Osteocyte (in vitro differentiated cells): ENCODE measurements at places on chromosomes 1 and 21. TPM values are rescaled to one million over a fixed set of nuclear protein-coding genes. Genes with fewer than 3 reads are reported as not detected.

- H3K36me3 ChIP-seq, result peaks cover 6% of the 10 kb centered on the region
- DNase-seq, result no peak
- no peaks in the 10 kb centered on the region for H3K27me3 ChIP-seq
- peak overlapping the region; percentile 87 for H3K4me3 ChIP-seq
- H3K27ac ChIP-seq, result peak overlapping the region; percentile 75
Observed at GRCh38 chr1:1614204-1614953, 921 bp upstream of the MIB2 start.

DNA sequence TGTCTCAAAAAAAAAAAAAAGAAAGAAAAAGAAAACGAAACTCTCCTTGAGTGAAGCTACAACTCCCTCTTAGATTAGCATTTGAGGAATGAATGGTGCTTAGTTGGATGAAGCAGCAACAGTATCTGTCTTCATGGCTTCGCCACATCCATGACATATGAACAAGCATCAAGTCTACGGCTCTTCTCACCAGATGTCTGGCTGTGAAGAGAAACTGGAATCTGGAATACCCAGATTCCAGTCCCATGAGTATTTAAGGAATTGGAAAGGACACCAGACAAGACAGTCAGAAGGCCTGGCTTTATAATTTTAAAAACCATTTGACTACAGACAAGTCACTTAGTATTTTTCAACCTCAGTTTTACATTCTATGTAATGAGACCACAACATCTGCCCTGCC is 38.0 kb upstream of the TADA1 start:
- no peak overlapping the region for H3K27ac ChIP-seq
- H3K27me3 ChIP-seq, result peaks cover 48% of the 10 kb centered on the region
- H3K4me1 ChIP-seq, result no peaks in the 10 kb centered on the region
- H3K36me3 ChIP-seq, result no peaks in the 10 kb centered on the region

DNA sequence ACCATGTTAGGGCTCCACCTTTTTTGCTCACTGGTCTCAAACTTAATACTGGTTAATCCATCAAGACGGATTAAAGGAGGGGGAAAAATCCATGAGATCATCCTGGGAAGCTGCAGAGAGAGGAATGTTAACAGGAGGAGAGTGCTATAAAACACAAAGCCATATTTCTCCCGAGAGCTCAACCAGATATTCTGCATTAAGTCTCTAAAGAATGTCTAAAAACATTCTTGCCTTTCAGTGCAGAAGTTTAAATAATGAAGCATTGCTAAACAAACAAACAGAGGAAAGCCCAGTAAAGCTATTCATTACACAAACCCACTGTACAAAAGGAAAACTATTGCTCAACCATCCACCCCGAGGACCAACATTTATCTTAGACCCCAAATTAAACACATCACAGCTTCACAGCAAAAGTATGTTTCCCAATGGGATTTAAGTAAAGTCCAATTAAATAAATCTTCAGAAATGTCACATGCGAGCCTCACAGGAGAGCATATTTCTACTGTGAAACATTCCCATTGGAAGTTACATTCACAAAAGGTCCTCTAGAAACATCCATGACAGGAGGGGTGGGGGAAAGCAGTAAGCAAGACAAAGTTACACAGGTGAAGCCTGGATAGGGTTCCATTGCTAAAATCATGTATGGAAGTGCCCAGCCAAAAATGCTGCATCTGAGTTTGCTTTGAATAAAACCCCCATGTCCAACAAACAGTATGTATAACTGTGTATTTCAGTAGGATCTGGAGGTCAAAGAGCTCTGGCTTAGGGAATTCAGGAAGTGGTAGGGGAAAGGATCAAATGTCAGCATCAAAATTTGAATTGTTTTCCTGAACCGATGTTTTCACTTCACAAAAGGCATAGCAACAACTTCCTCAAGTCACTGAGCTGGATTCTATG is 23.3 kb downstream of the DUSP10 start:
- H3K27me3 ChIP-seq, result no peaks in the 10 kb centered on the region
- peak overlapping the region; percentile 47 for H3K4me3 ChIP-seq
- H3K4me1 ChIP-seq, result peaks cover 68% of the 10 kb centered on the region
- peak overlapping the region; percentile 82 for H3K27ac ChIP-seq
- no peaks in the 10 kb centered on the region for H3K36me3 ChIP-seq

DNA sequence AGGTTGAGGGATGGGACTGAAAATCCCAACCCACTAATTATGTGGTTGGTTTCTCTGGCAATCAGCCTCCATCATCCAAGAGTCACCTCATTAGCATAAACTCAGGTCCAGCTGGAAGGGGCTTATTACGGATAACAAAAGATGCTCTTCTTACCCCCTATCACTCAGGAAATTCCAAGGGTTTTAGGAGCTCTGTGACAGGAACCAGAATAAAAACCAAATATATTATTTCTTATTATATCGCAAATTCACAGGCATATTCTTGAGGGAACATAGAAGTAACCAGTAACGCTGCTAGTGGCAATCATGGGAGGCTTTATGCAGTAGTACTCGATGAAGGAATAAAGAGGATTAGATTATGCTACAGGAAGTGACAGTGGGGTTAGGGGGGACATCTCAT is 59.7 kb downstream of the ATF6 start:
- no peak for DNase-seq
- peaks cover 4% of the 10 kb centered on the region for H3K4me1 ChIP-seq
- no peak overlapping the region for H3K4me3 ChIP-seq
- peaks cover 25% of the 10 kb centered on the region for H3K36me3 ChIP-seq
- H3K27ac ChIP-seq, result no peak overlapping the region
- H3K27me3 ChIP-seq, result no peaks in the 10 kb centered on the region

The UBASH3A gene
- not detected in 2 replicates for total RNA-seq

GRCh38 chr1:81310250-81310649 is 490.5 kb upstream of the ADGRL2 start:
- no peak for DNase-seq
- H3K36me3 ChIP-seq, result peaks cover 3% of the 10 kb centered on the region
- no peaks in the 10 kb centered on the region for H3K27me3 ChIP-seq
- H3K4me3 ChIP-seq, result no peak overlapping the region
- H3K27ac ChIP-seq, result no peak overlapping the region
- H3K4me1 ChIP-seq, result no peaks in the 10 kb centered on the region

- peak overlapping the region; percentile 94 for H3K27ac ChIP-seq
- H3K4me1 ChIP-seq, result peaks cover 26% of the 10 kb centered on the region
- H3K27me3 ChIP-seq, result no peaks in the 10 kb centered on the region
- H3K36me3 ChIP-seq, result peaks cover 7% of the 10 kb centered on the region
- peak overlapping the region; percentile 97 for H3K4me3 ChIP-seq
Observed at GRCh38 chr1:155309423-155310021, 856 bp downstream of the FDPS start.

DNA sequence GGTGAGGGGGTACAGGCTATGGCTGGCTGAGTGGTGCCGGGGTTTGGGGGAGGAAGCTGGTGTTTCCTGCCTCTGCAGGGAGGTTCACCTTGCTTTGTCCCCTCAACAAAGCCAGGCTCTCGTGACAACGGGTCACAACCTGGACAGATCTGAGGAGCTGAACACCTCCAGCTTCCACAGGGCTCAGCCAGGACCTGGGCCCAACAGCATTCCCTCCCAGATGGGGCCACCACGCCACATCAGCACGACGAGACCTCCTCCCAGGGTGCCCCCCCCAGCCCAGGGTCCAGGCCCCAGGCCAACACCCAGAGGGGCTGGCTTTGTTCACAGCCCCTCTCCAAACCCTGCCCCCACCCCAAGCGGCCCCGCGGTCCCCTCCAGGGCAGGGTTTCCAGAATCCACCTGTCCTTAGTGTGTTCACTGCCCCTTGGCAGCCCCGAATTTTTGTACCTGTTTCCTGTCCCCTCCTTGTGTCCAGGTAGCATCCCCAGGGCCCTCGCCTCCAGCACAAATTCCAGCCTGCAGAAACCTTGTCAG is 34.7 kb downstream of the UBE2G2 start:
- H3K27me3 ChIP-seq, result no peaks in the 10 kb centered on the region
- H3K4me1 ChIP-seq, result peaks cover 7% of the 10 kb centered on the region
- H3K27ac ChIP-seq, result no peak overlapping the region
- DNase-seq, result peak; percentile 81
- no peak overlapping the region for H3K4me3 ChIP-seq

DNA sequence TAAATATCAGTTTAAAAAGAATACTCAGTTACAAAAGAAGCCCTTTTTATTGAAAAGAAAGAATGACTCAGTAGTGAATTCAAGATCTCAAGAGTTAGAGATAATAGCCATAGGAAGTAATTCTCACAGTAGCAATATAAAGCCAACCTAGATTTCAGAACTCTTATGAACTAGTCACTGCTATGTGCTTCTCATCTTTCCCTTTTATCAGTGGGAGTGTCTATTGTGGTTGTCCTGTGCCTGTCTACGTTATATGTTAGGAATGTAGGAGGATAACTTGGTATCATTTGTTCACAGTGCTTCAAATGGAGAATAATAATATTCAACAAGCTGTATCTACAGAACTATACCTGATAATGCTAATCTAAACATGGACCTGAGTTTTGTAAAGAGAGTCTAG is 73.1 kb upstream of the RGS21 start:
- H3K4me1 ChIP-seq, result no peaks in the 10 kb centered on the region
- H3K4me3 ChIP-seq, result no peak overlapping the region
- H3K36me3 ChIP-seq, result no peaks in the 10 kb centered on the region
- DNase-seq, result no peak
- H3K27ac ChIP-seq, result no peak overlapping the region
- H3K27me3 ChIP-seq, result no peaks in the 10 kb centered on the region

- H3K27me3 ChIP-seq, result no peaks in the 10 kb centered on the region
- peaks cover 34% of the 10 kb centered on the region for H3K4me1 ChIP-seq
- H3K36me3 ChIP-seq, result peaks cover 21% of the 10 kb centered on the region
- peak; percentile 88 for DNase-seq
Observed at GRCh38 chr1:111690306-111690617, 48.9 kb downstream of the INKA2 start.
